Neural progenitor cell (in vitro differentiated cells): ENCODE measurements at places on chromosomes 5 and 9.

- H3K36me3 ChIP-seq = no peaks in the 10 kb centered on the region
- no peak for DNase-seq
- no peaks in the 10 kb centered on the region for H3K4me1 ChIP-seq
- no peaks in the 10 kb centered on the region for H3K27me3 ChIP-seq
- H3K27ac ChIP-seq = no peak overlapping the region
Observed at GRCh38 chr5:65882278-65882677, 44.1 kb upstream of the ERBIN start.

DNA sequence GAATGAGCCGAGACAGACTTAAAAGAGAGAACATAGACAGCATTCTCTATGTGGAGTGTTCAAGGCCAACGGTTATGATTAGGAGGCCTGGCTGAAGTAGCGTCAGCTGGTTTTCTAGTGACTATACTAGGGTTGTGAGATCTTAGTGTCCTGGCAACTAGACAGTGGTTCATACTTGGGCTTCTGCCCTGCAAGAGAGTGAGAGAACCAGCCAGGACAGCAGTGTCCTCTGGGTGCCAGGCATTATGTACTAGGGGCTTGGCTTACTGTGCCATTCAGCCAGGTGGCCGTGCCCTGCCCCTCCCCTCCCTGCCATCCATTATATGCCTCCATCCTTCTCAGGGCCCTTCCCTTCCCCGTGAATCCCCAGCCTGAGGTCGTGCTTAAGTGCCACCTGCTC lies 56.8 kb downstream of the TRIO start:
- no peak overlapping the region for H3K4me3 ChIP-seq
- peaks cover 25% of the 10 kb centered on the region for H3K4me1 ChIP-seq
- H3K36me3 ChIP-seq = no peaks in the 10 kb centered on the region
- DNase-seq = no peak
- H3K27ac ChIP-seq = no peak overlapping the region

DNA sequence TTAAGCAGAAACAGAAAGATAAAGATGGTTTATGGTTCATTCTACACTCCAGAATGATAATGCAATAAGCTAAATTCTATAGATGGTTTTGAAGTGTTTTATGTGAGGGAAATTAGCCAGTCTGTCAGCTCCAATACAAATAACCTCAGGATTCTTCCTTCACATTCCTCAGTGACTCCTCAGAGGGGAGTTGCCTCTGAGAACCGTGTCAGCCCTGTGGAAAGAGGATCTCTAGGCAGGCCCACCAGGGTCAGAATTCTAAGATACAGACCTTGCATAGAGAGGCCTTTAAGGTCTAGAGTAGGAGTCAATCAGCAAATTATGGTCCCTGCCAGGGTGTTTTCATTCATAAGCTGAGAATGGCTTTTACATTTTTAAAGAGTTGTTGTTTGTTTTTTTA lies 26.6 kb downstream of the RUSC2 start:
- H3K4me1 ChIP-seq = peaks cover 35% of the 10 kb centered on the region
- no peak overlapping the region for H3K4me3 ChIP-seq
- H3K27me3 ChIP-seq = no peaks in the 10 kb centered on the region

DNA sequence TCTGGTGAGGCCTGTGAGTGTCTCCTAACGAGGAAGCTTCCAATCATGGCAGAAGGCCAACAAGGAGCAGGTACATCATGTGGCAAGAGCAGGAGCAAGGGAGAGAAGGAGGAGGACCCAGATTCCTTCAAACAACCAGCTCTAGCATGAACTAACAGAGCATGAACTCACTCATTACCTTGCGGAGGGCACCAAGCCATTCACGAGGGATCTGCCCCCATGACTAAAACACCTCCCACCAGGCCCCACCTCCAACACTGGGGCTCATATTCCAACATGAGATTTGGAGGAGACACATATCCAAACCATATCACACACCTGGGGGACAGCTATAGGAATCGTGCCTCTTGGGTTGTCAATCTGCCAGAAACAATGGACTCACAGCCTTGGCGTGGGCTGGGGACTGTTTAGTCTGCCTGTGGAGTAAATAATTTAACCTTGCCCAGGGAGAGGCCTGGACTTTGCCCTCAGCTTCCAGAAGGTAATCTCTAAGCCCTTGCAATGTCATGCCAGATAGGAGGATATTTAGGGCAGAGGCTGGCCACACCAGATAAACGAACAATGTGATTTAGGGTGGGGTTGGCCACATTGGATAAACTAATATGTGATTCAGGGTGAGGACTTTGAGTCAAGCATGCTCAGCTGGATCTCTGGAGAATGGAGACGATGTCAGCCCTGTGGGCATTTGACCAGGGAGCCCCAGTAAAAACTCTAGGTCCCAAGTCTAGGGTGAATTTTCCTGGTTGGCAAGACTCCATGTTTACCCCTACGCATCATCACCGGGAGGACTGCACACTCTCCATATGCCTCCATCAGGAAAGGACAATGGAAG lies 13.6 kb upstream of the VDAC1 start:
- H3K4me3 ChIP-seq = no peak overlapping the region
- H3K27ac ChIP-seq = no peak overlapping the region
- no peaks in the 10 kb centered on the region for H3K36me3 ChIP-seq
- DNase-seq = no peak
- H3K4me1 ChIP-seq = no peaks in the 10 kb centered on the region
- no peaks in the 10 kb centered on the region for H3K27me3 ChIP-seq

GRCh38 chr5:122774519-122774860 lies 390 bp upstream of the SNX2 start:
- no peak for DNase-seq
- peaks cover 13% of the 10 kb centered on the region for H3K4me1 ChIP-seq
- H3K4me3 ChIP-seq = peak overlapping the region; percentile 84
- no peak overlapping the region for H3K27ac ChIP-seq
- no peaks in the 10 kb centered on the region for H3K27me3 ChIP-seq

DNA sequence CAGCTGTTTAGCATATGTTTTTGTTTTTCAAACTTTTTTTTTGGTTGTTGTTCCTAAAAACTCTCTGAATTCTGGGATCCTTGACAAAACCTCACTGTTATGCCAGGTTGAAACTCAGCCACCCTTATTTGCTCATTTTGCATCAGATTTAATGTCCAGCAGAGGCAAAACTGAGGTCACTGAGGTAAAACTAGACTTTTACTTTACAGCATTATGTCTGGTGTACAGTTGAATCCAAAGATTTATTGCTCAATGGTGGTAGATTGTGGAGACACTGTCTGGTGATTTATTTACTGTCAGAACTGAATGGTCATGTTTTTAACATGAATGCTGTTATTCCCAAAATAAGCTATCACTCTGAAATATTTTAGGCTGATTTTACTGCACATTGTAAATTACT lies 87.9 kb downstream of the FBXL7 start:
- H3K27ac ChIP-seq = no peak overlapping the region
- no peak for DNase-seq
- no peaks in the 10 kb centered on the region for H3K4me1 ChIP-seq

- no peak for DNase-seq
- no peaks in the 10 kb centered on the region for H3K36me3 ChIP-seq
- H3K27me3 ChIP-seq = no peaks in the 10 kb centered on the region
- no peak overlapping the region for H3K27ac ChIP-seq
- H3K4me3 ChIP-seq = no peak overlapping the region
- no peaks in the 10 kb centered on the region for H3K4me1 ChIP-seq
Observed at GRCh38 chr9:90616806-90617205, 25.8 kb downstream of the DIRAS2 start.

- H3K36me3 ChIP-seq = no peaks in the 10 kb centered on the region
- H3K27me3 ChIP-seq = no peaks in the 10 kb centered on the region
- H3K27ac ChIP-seq = no peak overlapping the region
- H3K4me1 ChIP-seq = peaks cover 9% of the 10 kb centered on the region
- no peak overlapping the region for H3K4me3 ChIP-seq
Observed at GRCh38 chr9:2335260-2335659, 286.3 kb upstream of the VLDLR start.

DNA sequence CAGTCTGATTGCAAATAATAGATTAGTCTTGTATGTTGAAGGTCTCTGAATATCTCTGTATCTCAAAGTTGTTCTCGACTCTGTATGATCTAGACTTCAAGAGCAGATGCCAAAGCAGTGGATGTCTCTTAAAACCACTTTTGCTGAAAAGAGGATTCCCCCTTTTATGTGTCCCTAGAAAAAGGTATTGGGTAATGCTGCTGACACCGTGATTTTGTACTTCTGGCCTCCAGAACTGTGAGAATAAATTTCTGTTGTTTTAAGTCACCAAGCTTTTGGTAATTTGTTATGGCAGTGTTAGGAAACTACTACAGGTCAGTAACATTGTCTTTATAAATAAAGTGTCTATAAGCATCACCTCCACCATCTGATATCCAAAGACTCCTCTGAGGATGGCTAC lies 85.3 kb upstream of the PIK3R1 start:
- H3K36me3 ChIP-seq = no peaks in the 10 kb centered on the region
- H3K4me3 ChIP-seq = no peak overlapping the region
- no peaks in the 10 kb centered on the region for H3K4me1 ChIP-seq
- H3K27me3 ChIP-seq = no peaks in the 10 kb centered on the region

GRCh38 chr5:40413743-40414142 lies 266.0 kb upstream of the PTGER4 start:
- no peak overlapping the region for H3K4me3 ChIP-seq
- DNase-seq = no peak
- H3K36me3 ChIP-seq = no peaks in the 10 kb centered on the region
- H3K27me3 ChIP-seq = no peaks in the 10 kb centered on the region
- no peak overlapping the region for H3K27ac ChIP-seq

DNA sequence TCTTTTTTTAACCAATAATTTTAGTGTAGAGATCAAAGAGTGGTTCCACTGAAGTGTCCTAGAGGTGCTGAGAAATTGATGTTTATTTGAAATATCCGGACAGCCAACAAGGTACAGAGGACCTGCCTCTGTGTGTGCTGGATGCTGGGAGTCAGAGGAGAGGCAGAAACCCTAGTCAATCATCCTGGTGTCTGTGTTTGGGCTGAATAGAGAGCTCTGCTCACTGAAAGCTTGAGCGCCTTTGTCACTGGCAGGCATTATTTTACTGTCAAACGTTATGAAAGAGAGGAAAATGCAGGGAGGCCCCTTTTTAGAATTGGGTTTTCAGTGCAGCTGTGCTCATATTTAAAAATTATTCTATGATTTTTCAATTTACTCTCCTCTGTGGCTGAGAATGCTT lies 480.3 kb upstream of the TYRP1 start:
- H3K4me1 ChIP-seq = peaks cover 4% of the 10 kb centered on the region
- no peaks in the 10 kb centered on the region for H3K27me3 ChIP-seq
- H3K27ac ChIP-seq = no peak overlapping the region
- H3K4me3 ChIP-seq = no peak overlapping the region

DNA sequence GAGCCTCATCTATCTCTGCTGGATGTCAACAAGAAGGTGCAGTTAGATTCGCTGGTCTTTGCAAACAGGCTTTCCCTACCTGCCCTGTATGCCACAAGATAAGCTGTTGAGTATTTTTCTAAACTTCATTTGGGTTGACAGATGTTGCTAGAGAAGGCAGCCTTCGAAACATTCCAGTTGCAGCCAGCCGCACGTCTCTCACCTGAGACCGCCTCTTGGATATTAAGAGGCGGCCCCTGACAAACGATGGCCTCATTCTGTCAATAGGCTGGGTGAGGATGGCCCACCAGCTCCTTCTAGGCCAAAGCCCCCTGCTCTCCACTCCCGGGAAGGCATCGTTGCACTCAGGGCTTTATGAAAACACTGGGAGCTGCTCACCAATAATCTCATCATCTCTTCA lies 181.6 kb downstream of the DAB2IP start:
- no peak overlapping the region for H3K27ac ChIP-seq
- H3K4me1 ChIP-seq = no peaks in the 10 kb centered on the region
- no peaks in the 10 kb centered on the region for H3K27me3 ChIP-seq
- DNase-seq = no peak
- no peak overlapping the region for H3K4me3 ChIP-seq
- H3K36me3 ChIP-seq = no peaks in the 10 kb centered on the region

GRCh38 chr9:17881371-17881770 lies 302.5 kb downstream of the SH3GL2 start:
- no peaks in the 10 kb centered on the region for H3K4me1 ChIP-seq
- H3K36me3 ChIP-seq = no peaks in the 10 kb centered on the region
- no peak overlapping the region for H3K4me3 ChIP-seq
- no peak for DNase-seq
- H3K27ac ChIP-seq = no peak overlapping the region

GRCh38 chr9:33446240-33446945 lies 1.0 kb downstream of the AQP3 start:
- peaks cover 32% of the 10 kb centered on the region for H3K27me3 ChIP-seq
- peaks cover 20% of the 10 kb centered on the region for H3K4me1 ChIP-seq
- no peak for DNase-seq
- peak overlapping the region; percentile 45 for H3K4me3 ChIP-seq
- H3K36me3 ChIP-seq = no peaks in the 10 kb centered on the region

- H3K27me3 ChIP-seq = no peaks in the 10 kb centered on the region
- H3K4me1 ChIP-seq = no peaks in the 10 kb centered on the region
- no peak for DNase-seq
- H3K4me3 ChIP-seq = no peak overlapping the region
- no peak overlapping the region for H3K27ac ChIP-seq
- H3K36me3 ChIP-seq = no peaks in the 10 kb centered on the region
Observed at GRCh38 chr9:74921737-74922136, 31.0 kb downstream of the C9orf40 start.

- H3K27me3 ChIP-seq = no peaks in the 10 kb centered on the region
- peaks cover 14% of the 10 kb centered on the region for H3K4me1 ChIP-seq
- H3K36me3 ChIP-seq = no peaks in the 10 kb centered on the region
- H3K4me3 ChIP-seq = no peak overlapping the region
- H3K27ac ChIP-seq = no peak overlapping the region
Observed at GRCh38 chr9:6779417-6780241, 21.9 kb downstream of the KDM4C start.

DNA sequence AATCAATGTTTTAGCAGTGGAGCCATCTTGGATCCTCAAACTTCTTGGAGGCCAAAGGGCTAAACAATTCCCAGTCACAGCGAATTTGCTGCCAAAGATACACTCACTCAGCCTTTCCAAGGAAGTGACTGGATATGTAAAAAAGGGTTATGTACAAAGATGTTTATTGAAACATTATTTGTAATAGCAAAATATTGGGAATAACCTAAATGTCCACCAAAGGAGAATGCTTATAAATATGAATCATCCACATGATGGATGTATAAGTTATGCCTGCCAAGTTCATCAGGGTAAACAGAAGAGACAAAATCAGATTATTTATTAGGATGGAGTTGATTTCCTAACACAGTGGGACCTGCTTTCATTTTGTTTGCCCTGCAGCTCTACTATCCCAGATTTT lies 145.2 kb upstream of the ABCA1 start:
- no peaks in the 10 kb centered on the region for H3K4me1 ChIP-seq
- no peaks in the 10 kb centered on the region for H3K36me3 ChIP-seq
- H3K27ac ChIP-seq = no peak overlapping the region
- no peak overlapping the region for H3K4me3 ChIP-seq
- no peak for DNase-seq
- no peaks in the 10 kb centered on the region for H3K27me3 ChIP-seq
